ENCODE measurements at places on chromosomes 5 and 9. TPM values are rescaled to one million over a fixed set of nuclear protein-coding genes. Genes with fewer than 3 reads are reported as not detected.

DNA sequence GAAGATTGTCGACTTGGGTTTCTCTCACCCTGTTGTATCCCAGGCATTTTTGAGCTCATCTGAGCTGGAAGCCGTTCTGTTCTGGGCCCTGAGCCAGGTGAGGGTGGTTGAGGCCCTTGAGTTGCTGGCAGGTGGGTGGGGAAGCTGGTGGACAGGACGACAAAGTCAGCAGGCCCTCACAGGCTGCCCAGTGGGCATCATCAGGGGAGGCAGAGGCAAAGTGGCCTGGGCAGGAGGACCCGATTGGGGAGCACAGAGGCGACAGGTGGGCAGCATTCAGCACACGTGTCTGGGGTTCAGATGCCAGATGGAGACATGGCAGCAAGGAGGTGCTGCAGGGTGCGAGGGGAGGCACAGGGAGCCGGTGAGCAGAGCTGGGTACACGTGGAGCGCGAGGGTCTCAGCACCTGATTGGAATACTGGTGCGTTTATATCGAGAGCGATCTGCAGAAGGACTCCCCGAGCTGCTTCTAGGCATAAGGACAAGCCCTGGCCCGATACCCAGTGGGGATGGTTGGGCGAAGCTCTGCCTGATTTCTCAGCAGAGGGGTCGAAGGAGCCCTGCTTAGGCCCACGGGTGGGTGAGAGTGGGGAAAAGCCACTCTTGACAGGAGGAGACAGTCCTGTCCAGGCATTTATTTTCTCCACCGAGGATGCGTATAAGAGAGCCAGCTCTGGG, 49.0 kb upstream of the SUSD3 start:
- peaks cover 1% of the 10 kb centered on the region for H3K4me1 ChIP-seq
- H3K4me3 ChIP-seq, result no peak overlapping the region
- H3K36me3 ChIP-seq, result peaks cover 32% of the 10 kb centered on the region
- H3K27me3 ChIP-seq, result no peaks in the 10 kb centered on the region
- no peak for DNase-seq
- H3K27ac ChIP-seq, result no peak overlapping the region

The IGFBPL1 gene
- total RNA-seq, result not detected

GRCh38 chr9:98583417-98583816, 125.3 kb downstream of the GABBR2 start:
- peaks cover 35% of the 10 kb centered on the region for H3K27me3 ChIP-seq
- H3K27ac ChIP-seq, result no peak overlapping the region
- H3K36me3 ChIP-seq, result no peaks in the 10 kb centered on the region
- no peaks in the 10 kb centered on the region for H3K4me1 ChIP-seq
- H3K4me3 ChIP-seq, result no peak overlapping the region

DNA sequence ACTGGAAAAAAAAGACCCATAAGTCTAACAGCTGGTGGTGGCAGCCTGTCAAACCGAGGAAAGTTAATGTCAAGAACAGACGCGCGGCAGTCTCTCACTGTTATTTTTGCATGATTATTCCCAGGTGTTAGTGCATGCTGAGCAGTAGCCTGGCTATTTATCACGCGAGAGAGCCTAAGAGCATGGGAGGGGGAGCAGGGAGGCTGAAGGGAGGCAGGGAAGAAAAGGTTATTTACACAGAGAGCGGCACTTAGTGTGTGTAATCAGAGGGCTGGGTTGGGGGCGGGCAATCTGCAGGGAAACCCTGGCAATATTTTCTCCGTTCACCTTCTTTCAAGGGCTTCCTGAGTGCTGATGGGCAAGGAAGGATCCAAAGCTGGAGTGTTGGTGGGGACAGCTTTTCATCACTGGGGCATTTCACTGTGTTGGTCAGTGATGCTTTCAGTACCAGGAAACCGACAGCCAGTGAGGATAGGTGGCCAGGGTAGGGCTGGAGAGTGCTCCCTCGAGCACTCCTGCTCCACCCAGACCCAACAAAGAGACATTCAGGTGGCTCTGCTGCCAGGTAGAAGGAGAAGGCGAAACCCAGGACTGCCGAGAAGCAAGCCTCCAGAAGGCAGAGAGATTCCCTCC, 39.6 kb downstream of the ZNF608 start:
- no peaks in the 10 kb centered on the region for H3K4me1 ChIP-seq
- H3K36me3 ChIP-seq, result no peaks in the 10 kb centered on the region
- no peaks in the 10 kb centered on the region for H3K27me3 ChIP-seq
- DNase-seq, result no peak
- no peak overlapping the region for H3K4me3 ChIP-seq

- peaks cover 2% of the 10 kb centered on the region for H3K27me3 ChIP-seq
- H3K36me3 ChIP-seq, result no peaks in the 10 kb centered on the region
- no peak overlapping the region for H3K4me3 ChIP-seq
- no peak for DNase-seq
Observed at GRCh38 chr5:50886657-50887345, 220.4 kb downstream of the PARP8 start.

- H3K4me1 ChIP-seq, result no peaks in the 10 kb centered on the region
- no peaks in the 10 kb centered on the region for H3K36me3 ChIP-seq
- H3K27me3 ChIP-seq, result peaks cover 8% of the 10 kb centered on the region
- H3K4me3 ChIP-seq, result no peak overlapping the region
Observed at GRCh38 chr9:76873821-76874220, 32.1 kb downstream of the PRUNE2 start.

The CYSRT1 gene
- total RNA-seq, result 0.49 TPM

The NR2F1 gene
- not detected for total RNA-seq

The GPR151 gene
- not detected for total RNA-seq

Measured in activated T-helper 1 cell treated with anti-CD3 and anti-CD28 coated beads, Interleukin-12 subunit alpha, Interleukin-12 subunit beta, Interleukin-2, Interleukin-4 antibody, amounts not matched to agents 30 ng/mL and 10 ng/mL and 1 ng/mL, durations not matched to agents 14 hours and 24 hours and 36 hours (primary cell).